ENCODE measurements at places on chromosomes 11 and 22.

- no peak for DNase-seq
Observed at GRCh38 chr11:47400768-47401279, 7.6 kb upstream of the SLC39A13 start.

DNA sequence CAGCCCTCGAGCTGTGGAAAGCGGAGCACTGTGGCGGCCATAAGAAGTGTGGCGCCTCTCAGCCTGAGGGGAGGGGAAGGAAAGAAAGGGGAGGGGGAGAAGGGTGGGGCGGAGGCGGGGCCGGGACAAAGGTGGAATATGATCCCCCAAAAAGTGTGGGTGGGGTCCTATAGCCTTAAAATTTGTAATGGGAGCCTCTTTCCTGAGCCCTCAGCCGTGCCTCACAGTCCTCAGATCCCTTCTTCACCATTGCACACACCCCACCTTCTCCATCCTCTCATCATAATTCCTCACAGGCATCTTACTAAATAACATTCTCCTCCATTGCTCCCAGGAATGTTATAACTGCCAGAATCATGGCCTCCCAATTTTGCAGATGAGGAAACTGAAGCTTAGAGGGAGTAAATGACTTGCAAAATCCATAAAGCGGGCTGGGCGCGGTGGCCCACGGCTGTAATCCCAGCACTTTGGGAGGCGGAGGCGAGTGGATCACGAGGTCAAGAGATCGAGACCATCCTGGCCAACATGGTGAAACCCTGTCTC, 600 bp upstream of the RAB6A start:
- peak; percentile 62 for DNase-seq

GRCh38 chr11:119382101-119382500, 611 bp upstream of the USP2 start:
- no peak for DNase-seq

GRCh38 chr22:41320416-41321240, 19.3 kb downstream of the ZC3H7B start:
- DNase-seq: no peak

DNA sequence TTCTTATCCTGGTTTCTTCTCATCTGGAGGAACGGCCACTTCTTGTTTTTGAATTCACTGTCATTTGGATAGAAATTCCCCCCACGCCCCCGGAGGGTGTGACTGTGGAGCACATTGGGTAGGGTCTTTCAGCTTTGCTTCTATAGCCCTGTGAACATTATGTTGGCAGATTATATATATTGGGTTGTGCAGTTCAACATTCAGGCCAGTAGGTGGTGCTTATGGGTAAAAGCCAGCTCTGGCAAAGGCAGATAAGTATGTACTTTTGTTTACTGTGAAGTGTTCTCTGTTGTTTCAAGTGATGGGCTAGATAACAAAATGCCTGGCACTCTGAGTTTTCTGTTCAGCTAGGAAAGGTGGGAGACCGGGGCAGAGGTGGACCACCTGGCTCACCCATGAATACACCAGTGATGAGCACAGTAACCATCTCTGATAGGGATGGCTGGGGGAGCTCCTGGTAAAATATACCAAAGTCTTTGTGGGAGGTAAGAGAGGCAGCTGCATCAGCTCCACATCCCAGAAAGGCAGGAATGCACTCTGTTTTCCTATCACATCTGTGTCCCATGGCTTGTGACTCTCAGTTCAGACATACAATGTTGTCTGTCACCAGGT, 1348.2 kb upstream of the RAG2 start:
- DNase-seq: no peak

DNA sequence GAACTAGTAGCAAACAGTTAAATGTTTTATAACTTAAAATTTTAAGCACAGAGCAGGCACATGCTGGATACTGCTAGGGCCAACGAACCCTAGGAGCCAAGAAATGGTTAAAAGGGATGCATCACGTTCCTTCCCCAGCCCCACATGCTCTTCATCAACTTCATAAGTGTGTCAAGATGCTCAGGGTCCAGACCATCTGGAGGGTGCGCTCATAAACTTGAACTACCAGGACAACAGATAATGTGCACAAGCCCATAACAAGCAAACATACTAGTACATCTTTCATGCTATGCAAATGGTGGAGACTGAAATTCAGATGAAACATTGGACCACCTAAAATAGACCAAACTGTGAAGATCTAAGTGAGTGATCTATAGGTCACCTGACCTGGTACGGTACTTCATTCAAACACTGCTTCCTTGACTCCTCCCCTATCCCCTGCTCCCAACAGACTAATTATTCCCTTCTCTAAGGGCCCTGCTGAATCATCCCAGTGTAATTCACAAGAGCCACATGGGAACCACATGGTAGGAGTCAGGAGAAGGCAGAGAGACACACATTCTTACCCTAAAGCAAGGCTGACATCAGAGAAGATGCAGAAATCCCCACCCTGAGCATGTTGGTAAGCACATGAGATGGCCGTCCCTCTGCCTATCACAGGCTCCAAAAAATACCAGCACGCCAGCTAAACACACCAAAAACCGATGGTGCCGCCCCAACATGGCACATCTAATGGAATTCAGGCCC, 83.9 kb downstream of the ETS1 start:
- no peak for DNase-seq

DNA sequence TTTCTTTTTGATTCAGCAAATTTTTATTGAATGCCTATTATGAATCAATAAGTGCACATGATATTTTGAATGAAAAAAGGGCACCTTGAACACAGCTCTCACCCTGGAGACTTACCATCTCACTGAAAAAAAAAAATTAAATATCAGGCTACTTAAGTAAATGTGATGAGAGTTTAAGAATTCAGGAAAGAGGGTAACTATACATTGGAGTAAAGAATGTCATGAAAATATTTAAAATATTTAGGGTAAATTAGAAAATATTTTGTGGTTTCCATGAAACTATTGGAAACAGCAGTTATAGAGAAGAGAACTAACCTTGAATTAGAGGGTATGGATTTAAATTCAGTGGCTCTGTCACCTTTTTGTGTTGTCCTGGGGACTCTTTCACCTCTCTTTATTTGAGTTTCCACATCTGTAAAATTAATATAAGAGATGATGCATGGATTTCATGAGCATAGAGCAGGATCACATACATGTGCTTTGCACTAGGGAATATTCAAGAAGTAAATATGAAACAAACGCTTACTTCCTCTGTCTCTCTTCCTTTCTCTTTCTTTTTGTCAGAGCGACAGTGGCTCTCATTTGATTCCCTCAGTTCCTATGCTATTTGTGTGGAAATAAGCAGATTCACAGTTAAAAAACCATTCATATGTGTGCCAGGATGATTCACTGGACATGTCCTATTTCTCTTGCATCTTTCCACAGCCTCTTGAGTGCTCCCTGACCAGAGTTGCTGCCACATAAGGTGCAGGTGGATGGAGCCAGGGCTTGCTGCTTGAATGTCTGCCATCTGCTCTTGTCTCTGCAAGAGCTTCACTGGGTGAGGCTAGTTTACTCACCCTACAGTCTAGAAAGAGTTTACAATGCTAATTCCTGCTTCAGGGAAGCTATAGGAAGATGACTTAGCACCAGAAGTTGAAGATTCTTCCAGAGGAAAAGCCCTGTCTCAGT, 533.1 kb downstream of the ETS1 start:
- DNase-seq: no peak

- no peak for DNase-seq
Observed at GRCh38 chr11:43583548-43583947, 97.0 kb upstream of the HSD17B12 start.

GRCh38 chr11:81839976-81840375, 893.7 kb downstream of the FAM181B start:
- DNase-seq: no peak

Measured in right cardiac atrium (tissue), 5 donors.